ENCODE measurements at places on chromosomes 5 and 9.

DNA sequence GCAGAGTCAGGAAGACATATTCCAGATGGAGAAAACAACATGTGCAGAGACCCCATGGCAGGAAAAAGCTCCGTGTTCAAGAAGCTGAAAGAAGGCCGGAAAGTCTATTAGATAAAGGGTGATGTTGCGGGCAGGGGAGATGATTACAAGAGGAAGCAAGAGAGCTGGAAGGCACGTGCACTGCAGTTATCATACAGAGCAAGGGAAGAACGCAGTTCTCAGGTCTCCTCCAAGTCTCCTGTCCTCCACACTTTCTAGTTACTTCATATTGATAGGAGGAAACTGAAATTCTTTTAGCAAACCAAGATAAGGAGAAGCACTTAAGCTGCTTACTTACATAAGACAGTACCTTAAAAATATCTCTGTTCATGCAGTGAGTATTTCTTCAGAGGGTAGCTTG lies 58.3 kb upstream of the PLPP6 start:
- no peak for DNase-seq

GRCh38 chr5:35313291-35313690 lies 83.0 kb upstream of the PRLR start:
- DNase-seq = no peak

- DNase-seq = no peak
These were observed 48.9 kb downstream of the TNFSF15 start for GRCh38 chr9:114756920-114757319.

GRCh38 chr5:158676642-158677469 lies 422.9 kb downstream of the EBF1 start:
- peak; percentile 27 for DNase-seq

- DNase-seq = no peak
These were observed 34.4 kb downstream of the CFAP90 start for GRCh38 chr5:7816535-7816901.
